ENCODE measurements at places on chromosomes 12 and 14.

DNA sequence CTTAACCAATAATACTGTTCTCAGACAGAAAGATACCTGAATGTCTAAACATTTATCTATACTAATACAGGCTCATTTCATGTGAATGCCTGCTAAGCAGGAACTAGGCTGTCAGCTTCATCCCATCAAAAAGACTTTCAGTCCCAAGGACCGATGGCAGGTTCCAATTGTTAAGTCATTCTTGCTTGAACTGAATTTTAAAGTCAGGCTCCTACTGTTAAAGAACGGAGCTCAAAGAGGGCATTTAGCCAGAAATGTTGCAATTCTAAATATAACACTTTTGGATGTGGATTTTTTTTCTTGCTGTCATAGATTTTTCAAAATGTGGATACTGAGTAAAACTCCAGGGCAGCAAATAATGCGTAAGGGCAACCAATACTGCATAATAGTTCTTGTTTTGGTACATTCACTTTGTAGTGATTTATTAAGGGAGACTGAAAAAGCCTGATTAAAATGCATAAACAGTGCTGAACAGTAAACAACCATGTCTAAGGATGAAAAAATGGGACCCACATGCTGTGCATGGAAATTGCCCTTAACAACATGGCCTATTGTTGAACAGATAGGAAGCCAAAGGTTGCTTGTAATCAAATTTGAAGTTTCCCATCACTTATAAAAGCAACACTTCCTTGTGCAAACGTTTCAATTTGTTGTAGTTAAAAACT is 38.6 kb upstream of the DBX2 start:
- DNase-seq: no peak

DNA sequence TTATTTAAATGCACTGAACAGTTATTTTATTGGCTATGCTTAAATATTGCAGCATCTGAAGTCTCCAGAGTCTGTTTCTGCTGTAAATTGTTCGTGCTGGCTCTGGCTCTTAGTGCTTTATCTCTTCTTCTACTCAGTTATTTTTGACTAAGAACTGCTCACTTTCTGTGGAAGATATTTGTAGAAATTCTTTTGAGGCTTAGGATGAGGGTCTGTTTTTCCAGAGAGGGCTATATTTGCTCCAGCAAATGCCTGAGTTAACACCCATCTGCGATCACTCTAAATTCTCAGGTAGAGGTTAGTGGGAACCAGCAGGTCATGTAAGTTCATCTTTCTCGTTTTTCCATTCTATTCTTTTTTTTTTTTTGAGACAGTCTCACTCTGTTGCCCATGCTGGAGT is 71.1 kb downstream of the ARL6IP4 start:
- no peak for DNase-seq

DNA sequence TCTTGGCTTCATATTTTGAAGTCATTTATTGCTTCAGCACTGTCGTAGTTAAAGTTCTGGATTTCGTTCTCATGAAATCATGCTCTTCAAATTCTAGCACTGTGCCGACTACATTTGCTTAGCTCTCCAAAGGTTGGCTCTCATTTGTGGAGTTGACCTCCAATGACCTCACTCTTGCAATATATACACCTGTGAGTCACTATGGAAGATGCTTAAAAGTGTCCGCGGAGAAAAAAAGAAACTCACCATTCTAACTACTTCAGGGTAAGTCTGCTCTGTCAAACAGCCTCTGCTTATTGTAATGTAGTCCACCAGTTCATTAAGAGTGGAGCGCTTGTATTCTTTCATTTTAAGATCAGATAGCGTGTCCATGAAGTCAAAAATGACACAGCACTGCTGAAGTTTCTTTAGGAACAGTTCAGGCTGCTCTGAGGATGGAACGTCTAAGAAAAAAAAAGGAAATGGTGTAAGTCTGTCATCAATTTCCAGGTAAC is 89.7 kb downstream of the PPP2R5E start:
- DNase-seq: no peak

- no peak for DNase-seq
These were observed 449 bp upstream of the LTBP2 start for GRCh38 chr14:74612350-74613021.

GRCh38 chr12:83015390-83016217 is 328.9 kb downstream of the TMTC2 start:
- peak; percentile 4 for DNase-seq

DNA sequence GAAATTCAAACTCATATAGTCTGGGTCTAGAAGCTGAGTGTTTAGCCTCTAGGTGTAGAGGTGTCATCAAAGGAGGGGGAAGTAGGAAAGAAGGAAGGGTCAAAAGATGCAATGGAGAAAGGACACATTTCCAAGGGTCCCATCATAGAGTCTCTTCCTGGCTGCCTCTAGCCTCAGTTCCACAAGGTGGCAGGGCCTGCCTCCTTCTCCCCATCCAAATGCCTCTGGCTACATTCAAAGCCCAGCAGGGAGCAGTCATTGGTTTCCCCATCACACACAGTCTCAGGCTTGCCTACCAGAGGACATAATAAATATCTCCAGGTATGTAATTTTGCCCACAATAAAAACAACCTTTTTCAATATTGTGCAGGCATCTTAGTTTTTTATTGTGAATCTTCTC is 2.1 kb upstream of the CCT2 start:
- peak; percentile 70 for DNase-seq

DNA sequence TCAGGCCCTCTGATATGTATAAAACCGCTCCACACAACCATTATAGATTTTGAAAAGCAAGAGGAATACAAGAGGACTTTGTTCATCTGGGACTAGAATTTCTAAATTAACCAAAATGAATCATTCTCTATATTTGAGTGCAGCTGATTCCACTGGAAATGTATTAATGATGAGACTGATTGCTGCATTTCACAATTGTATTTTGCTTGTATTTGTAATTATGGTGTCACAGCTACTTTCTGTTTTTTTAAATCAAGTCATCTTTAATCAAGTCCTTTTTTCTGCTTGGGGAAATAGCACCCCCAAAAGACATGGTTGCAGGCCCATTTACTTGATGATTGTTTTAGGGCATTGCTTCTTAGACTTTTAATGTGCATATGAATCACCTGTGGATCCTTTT is 162.4 kb downstream of the KICS2 start:
- DNase-seq: no peak

- DNase-seq: no peak
These were observed 30.8 kb upstream of the COL2A1 start for GRCh38 chr12:48034835-48035805.

GRCh38 chr14:74763803-74764531 is 851 bp downstream of the YLPM1 start:
- DNase-seq: peak; percentile 85
